ENCODE measurements at places on chromosomes 16 and 17. TPM values are rescaled to one million over a fixed set of nuclear protein-coding genes. Genes with fewer than 3 reads are reported as not detected.

GRCh38 chr16:16073891-16074881 lies 124.8 kb downstream of the ABCC1 start:
- no peak for DNase-seq

DNA sequence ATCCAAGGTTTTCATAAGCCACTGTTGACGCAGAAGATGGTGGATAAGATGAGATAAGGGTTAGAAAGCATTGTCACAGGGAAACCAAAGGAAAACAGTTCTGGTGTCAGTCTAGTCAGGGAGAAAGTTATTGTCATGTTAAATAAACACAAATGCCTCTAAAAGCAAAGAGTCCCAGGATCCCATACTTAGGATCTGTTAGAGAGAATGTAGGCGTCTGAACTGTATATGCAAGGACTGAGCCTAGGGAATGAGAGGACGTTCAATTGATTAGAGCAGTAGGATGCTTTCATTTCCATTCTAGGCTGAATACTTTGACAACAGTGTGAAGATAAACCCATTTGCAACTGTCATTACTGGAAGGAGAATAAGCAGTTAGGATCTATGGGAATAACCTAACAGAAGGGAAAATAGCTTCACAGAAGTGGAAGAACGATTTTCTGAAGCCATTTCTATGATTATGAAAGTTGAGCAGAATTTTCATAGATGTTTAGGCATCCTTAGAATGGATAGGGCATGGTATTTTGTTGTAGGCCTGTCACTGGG lies 1149.1 kb upstream of the CDH8 start:
- DNase-seq = no peak

GRCh38 chr16:11349599-11350276 lies 4.5 kb downstream of the RMI2 start:
- no peak for DNase-seq

The PRSS36 gene
- total RNA-seq = 1.1 TPM

The MT1M gene
- total RNA-seq = 8.6 TPM

Measured in right lobe of liver (tissue), 6 donors.